ENCODE measurements at places on chromosomes 5 and 9. TPM values are rescaled to one million over a fixed set of nuclear protein-coding genes. Genes with fewer than 3 reads are reported as not detected.

DNA sequence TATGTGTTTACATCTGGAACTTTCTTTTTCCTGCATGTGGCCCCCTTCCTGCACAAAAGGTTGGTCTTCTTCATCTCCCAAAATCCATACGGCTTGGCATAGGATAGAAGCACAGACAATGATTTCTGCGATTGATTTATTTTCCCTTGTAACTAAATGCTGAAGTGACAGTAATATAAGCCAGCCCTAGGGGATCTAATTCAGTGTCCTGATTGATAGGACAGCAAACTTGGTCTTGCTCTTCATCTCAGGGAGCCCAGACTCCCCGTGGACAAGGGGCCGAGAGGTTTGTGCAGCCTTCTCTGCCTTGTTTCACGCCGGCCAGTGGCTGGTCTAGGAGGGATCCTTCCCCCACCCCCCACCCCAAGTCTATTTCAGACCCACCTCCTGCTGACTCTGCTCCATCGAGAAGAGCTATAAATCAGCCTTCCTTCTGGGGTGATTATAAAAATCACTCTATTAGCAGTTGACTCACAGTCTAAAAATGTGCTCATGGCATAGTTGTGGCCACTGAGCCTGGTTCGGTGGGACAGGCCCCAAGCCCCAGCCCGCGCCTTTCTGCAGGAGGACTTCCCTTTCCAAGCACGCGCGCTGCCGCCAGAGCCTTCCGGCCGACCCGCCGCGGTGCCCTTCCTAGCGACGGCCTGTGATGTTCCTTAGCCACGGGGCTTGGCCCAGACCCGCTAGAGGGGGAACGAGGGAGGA is 89.8 kb upstream of the COL5A1 start:
- peak; percentile 65 for DNase-seq

- DNase-seq: no peak
These were observed 33.5 kb downstream of the MTMR12 start for GRCh38 chr5:32279223-32279622.

DNA sequence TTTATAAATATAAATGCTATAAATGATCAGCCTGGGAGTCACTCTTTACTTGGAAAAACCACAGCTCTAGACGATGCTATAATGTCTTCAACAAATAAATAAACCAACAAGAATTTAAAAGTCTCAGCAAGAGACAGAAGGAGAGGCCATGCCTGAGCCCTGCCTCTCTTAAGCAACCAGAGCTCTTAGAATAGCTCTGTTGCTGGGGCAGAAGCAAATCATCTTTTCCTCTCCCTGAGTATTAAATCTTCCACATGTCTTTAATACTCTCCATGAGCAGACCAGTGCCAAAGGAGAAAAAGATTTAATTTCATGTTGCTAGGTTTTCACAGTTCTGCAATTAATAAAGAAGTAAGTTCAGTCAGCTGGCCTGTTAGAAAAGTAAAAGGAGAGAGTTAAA is 408.0 kb upstream of the SLC30A5 start:
- DNase-seq: no peak

The DBH gene
- total RNA-seq: not detected

- no peak for DNase-seq
These were observed 14.4 kb upstream of the PLEKHG4B start for GRCh38 chr5:77546-77945.

DNA sequence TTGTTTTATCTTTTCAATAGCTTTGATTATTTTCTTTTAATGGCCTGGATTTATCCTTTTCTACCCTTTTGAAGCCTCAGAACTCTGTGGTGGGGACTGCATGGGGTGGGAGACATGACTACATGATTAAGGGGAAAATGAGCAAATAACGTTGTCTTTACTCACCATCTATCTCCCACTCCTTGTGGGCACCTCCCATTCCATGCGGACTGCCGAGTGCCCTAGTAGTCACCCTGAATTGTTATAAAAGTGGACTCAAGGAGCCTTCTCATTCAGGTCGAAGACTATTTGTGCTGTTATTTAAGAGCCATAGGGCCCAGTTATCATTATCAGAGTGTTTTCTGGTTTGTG is 281.8 kb downstream of the MLLT3 start:
- DNase-seq: no peak

DNA sequence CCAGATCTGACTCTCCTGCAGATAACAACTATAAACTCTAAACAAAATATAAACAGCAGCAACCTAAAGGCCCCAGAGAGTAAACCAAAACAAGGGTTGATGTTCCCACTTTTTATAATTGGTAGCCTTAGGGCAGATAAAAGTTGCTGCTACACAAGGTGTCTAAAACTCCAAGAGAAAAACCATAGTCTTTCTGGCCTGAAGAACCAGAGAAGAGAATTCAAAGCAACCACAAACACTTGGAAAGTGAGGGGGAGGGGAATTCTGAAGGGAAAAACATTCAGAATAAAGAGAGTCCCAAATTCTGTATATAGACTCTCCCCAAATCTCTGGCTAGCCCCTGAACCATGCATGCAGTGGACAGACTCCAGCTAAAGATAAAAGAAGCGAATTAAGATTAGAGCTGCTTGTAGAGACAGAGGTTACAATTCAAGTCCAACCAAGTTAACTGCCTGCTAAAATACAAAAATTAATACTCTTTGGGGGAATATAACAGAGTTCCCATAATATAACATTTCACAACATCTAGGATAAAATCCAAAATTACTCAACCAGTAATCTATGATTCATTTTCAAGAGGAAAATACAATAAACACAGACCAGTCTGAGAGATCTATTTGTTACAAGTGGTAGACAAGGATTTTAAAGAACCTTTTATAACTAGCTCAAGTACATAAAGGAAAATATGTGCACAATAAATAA is 37.5 kb upstream of the RGMB start:
- DNase-seq: no peak

The CLIC3 gene
- total RNA-seq: 2.6 TPM

The NPR3 gene
- total RNA-seq: 10.9 TPM

DNA sequence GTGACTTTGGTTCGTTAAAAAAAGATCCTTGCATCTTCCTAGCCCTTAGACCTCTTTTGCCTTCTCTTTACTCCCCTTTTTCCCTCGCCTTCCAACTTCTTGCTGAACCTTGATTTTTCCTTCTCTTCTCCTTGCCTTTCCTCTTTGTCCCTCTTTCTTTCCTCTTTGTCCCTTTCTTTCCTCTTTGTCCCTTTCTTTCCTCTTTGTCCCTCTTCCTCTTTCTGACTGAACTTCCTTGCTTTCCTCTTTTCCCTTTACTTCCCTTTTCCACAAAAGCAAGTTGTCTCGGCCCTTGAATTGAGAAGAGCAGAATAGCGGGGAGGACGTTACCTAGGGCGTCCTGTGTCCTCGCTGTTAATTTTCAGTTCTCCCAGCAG is 1.4 kb upstream of the MLLT3 start:
- DNase-seq: no peak

DNA sequence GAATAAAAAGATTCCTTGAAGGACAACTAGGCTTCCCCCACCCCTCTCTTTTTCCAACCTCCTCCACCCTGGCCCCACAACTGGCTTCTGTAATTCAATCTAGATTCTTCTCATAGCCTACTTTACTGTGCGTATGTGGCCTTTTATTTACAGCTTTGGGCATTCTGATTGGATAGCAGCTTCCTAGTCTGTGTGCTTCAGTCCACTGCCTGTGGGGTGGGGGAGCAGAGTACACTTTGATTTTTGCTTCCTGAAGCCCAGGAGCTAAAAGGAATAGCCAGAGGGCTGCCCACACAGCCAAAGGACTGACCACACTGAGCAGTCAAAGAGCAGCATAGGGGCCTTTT is 30.4 kb downstream of the RUSC2 start:
- DNase-seq: no peak

The CCDC192 gene
- total RNA-seq: not detected

- DNase-seq: peak; percentile 66
These were observed 11.3 kb downstream of the MYOZ3 start for GRCh38 chr5:150672237-150672883.

The DCANP1 gene
- not detected for total RNA-seq

GRCh38 chr5:67996596-67996995 is 219.0 kb upstream of the PIK3R1 start:
- DNase-seq: no peak

The INSL4 gene
- not detected for total RNA-seq

The SLC36A3 gene
- not detected for total RNA-seq

DNA sequence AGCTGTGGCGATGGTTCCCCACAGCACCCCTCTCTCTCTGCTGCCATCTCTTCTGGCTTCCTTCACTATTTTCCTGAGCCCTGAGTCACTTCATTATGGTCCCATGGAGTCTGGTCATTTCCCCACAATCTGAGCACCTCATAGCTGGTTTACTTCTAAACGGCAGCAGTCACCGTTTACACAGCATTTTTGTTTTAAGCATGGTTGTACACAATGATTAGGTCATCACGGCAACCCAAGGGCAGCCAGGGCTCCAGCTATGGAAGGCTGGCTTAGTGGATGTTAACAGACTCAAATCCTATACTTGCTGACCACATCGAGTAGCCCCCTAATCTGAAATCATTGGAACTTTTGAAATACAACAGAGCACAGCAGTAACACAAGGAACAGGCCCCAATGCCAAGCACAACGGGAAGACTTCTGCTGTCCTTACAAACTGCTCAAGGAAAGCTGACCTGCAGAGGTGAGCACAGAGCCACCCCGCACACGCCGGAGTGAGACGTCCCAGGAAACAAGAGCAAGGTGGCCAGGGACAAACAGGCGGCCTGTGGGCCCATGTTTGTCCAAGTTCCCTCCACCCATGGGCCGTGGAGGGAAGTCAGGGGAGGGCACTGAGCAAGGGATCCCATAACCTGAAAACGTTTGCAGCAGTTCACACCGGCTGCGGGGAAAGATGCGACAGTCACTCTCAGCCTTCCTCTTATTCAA is 22.9 kb downstream of the CAMSAP1 start:
- DNase-seq: no peak

The PTGER4 gene
- 7.4 TPM for total RNA-seq

DNA sequence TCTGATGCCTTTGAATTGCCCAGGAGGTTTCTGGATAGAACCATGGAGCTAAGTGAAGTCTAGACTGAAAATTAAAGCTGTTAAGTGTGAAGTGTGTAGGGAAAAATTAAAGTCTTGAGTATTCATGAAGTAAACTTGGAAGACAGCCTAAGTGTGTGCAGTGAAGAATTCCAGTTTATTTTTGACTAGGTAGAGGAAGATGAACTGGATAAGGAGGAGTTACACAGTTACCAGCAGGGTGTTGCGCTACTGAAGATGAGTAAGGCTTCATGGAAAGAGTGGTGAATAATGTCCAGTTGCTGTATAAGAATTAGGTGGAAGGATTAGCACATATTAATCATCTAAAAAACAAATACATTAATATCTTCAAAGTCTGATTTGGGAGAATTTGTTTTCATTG is 5.7 kb upstream of the CHD1 start:
- DNase-seq: no peak

DNA sequence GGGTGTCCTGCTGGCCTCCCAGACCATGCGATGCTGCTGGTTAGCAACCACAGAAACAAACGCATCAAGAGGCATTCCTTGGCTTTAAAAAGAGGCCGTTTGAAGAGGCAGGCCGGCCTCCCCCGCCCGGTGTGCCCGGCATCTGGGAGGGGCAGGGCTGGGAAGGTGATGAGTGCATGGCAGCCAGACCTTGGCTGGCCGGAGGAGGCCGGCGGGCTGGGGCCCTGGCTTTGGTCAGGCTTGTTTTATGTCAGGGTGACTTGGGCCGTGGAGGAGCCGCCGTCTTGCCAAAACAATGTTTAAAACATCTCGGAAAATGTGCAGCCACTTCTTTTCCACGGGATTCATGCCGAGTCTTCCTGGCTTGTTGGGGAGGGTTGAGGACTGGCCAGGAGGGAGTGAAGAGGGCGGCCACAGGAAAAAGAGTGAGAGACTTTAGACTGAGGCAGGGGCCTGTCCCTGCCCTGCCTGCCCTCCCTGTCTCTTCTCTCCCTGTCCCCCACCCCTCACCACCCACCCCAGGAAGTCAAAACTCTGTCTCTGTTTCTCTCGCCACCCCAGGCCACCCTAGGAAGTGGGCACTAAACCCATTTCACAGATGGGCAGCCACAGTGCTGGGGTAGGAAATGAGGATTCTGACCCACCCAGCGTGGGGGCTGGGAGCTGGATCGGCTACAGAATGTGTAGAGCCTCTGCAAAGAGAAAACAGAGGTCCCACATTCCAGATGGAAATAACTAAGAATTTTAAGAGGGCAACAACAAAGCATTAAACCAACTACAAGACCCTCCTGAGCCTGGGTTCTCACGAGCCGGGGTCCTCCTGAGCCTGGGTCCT is 143.0 kb downstream of the RXRA start:
- DNase-seq: no peak

The ALDH1A1 gene
- 24.3 TPM for total RNA-seq
